Left ventricle myocardium inferior (tissue), 1 donor: ENCODE measurements at places on chromosomes 1 and 21. TPM values are rescaled to one million over a fixed set of nuclear protein-coding genes. Genes with fewer than 3 reads are reported as not detected.

DNA sequence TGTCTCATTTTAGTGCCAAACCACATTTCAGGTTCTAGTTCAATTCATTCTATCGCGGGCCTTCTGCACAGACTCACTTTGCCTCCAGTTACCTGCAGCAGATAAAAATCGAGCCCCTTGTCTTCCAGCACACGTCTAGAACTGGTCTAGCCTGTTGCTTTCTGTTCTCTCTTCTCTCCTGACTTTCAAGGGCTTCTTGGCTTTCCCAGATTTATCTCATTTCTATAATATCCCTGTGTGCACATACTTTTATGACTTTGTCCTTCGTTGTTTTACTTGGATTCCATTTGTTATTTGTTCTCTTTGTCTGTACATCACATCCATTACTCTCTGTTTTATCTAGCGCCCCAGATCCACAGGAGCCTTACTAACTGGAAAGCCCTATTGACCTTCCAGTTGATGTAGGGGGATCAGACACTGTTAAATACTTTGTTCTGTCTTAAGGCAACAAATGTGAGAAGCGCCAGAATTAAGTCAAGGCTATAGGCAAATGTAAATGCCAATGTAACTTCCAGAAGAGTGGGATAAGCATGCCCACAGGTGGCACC lies 284.5 kb upstream of the ADGRL4 start:
- no peaks in the 10 kb centered on the region for H3K27me3 ChIP-seq
- no peaks in the 10 kb centered on the region for H3K4me1 ChIP-seq
- H3K36me3 ChIP-seq, result no peaks in the 10 kb centered on the region
- no peak for DNase-seq
- H3K4me3 ChIP-seq, result no peak overlapping the region

Gene TPTE
- not detected for total RNA-seq

Gene PRR9
- not detected for total RNA-seq

DNA sequence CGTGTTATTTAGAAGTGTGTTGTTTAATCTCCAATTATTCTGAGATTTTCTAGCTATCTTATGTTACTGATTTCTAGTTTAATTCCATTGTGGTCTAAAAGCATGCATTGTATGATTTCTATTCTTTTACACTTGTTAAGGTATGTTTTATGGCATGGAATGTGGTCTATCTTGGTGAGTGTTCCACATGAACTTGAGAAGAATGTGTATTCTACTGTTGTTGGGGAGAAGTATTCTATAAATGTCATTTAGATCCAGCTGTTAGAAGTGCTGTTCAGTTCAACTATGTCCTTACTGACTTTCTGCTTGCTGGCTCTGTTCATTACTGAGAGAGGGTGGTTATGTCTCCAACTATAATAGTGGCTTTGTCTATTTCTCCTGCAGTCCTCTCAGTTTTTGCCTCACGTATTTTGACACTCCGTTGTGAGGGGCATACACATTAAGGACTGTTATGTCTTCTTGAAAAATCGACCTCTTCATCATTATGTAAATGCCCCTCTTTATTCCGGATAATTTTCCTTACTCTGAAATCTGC lies 12.0 kb upstream of the PLA2G5 start:
- H3K4me1 ChIP-seq, result peaks cover 50% of the 10 kb centered on the region
- H3K4me3 ChIP-seq, result no peak overlapping the region
- peaks cover 5% of the 10 kb centered on the region for H3K36me3 ChIP-seq
- H3K27me3 ChIP-seq, result no peaks in the 10 kb centered on the region
- peak overlapping the region; percentile 41 for H3K27ac ChIP-seq
- DNase-seq, result no peak

DNA sequence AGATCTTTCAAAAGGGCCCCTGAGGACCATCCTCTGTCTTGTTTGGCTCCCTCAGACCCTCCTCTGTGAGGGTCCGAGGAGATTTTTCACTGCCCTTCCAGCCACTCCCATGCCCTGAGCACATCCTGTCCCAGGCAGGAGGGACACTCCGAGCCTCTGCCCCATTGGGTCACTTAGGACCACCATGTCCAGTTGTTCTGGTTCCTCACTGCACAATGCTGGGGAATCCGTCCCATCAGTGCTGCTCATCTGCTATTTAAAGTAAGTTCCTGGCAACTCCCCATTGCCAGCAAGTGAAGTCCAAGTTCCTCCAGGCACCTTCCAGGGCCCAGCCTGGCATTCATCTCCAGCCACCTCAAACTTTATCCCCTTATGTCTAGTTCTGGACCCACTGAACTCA lies 117.5 kb upstream of the GRIK3 start:
- H3K4me1 ChIP-seq, result peaks cover 7% of the 10 kb centered on the region
- no peak overlapping the region for H3K4me3 ChIP-seq
- peaks cover 56% of the 10 kb centered on the region for H3K27me3 ChIP-seq
- H3K27ac ChIP-seq, result no peak overlapping the region
- DNase-seq, result no peak
- no peaks in the 10 kb centered on the region for H3K36me3 ChIP-seq

DNA sequence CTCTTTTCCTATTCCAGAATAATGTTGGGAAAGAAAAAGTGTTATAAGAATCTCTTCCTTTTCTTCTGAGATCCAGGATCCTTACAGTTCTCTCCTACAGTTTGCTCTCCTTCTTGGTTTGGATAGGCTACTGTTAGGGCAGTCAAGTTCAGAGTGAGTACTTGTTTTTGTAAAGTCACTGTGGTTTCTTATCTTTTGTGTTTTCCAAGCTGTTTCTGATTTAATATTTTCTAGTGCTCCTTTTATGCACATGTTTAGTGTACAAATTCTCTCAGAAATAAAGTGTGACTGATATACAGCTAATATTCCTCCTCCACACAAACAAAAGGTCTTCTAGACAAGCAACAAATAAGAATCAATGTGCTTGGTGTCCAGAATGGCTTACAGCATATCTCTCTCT lies 107.7 kb downstream of the BACH1 start:
- H3K36me3 ChIP-seq, result no peaks in the 10 kb centered on the region
- no peak overlapping the region for H3K27ac ChIP-seq
- no peak for DNase-seq

DNA sequence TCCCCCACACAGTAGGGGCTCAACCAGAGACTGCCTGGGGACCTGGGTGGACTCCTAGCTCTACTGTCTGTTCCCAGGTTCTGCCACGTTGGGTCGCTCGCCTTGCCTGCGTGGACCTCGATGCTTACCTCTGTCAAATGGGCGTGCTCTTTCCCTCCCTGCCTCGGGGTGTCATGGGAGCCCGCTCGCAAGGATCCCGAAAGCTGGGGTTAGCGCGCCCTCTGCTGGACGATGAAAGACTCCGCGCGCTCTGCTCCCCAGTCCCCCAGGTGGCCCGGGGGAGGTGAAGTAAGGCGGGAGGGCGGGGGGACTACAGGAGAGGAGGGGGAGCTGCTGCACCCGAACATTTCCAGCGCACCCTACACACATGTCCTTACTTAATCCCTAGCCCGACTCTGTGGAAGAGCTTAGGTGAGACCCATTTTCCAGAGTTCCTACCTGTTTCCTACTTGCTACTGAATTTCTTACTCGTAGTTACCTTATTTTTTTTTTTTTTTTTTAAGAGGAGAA lies 2.3 kb upstream of the BSND start:
- peaks cover 72% of the 10 kb centered on the region for H3K27me3 ChIP-seq
- DNase-seq, result peak; percentile 64
- H3K4me1 ChIP-seq, result peaks cover 7% of the 10 kb centered on the region
- no peak overlapping the region for H3K4me3 ChIP-seq
- no peak overlapping the region for H3K27ac ChIP-seq

DNA sequence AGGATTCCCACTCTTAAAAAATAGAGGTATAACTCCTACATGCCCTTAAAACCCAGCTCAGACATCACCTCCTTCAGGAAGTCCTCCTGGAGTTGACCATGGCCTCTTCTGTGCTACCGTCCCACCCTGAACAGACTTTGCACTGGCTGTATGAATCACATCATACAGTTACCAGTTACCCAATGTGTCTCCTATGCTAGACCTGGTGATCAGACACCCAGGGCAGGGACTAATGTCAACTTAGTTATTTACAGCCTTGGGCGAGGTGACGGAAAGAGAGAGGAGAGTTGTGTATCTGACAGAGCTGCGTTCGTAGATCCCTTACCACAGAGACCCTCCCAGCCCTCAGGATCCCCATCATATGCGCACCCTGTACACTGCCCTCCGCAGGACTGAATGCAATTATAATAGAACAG lies 72.7 kb downstream of the SLC66A1 start:
- H3K27ac ChIP-seq, result no peak overlapping the region
- no peak overlapping the region for H3K4me3 ChIP-seq
- peaks cover 27% of the 10 kb centered on the region for H3K36me3 ChIP-seq

Gene GPR37L1
- 0.05 TPM for total RNA-seq

- H3K27me3 ChIP-seq, result peaks cover 14% of the 10 kb centered on the region
- peaks cover 15% of the 10 kb centered on the region for H3K4me1 ChIP-seq
- H3K27ac ChIP-seq, result no peak overlapping the region
- H3K36me3 ChIP-seq, result no peaks in the 10 kb centered on the region
Measured at GRCh38 chr1:17059391-17060305, 5.8 kb upstream of the SDHB start.

Gene MYOG
- total RNA-seq, result not detected
